ENCODE measurements at places on chromosomes 13 and 19.
A peak's percentile ranks its signal among the peaks of the same experiment; 100 is the strongest.

- DNase-seq = no peak
These were observed 14.7 kb upstream of the SIGLEC6 start for GRCh38 chr19:51546107-51546649.

GRCh38 chr19:1616875-1617274 is 11.6 kb upstream of the UQCR11 start:
- no peak for DNase-seq

GRCh38 chr19:12752056-12752781 is 628 bp downstream of the BEST2 start:
- no peak for DNase-seq

DNA sequence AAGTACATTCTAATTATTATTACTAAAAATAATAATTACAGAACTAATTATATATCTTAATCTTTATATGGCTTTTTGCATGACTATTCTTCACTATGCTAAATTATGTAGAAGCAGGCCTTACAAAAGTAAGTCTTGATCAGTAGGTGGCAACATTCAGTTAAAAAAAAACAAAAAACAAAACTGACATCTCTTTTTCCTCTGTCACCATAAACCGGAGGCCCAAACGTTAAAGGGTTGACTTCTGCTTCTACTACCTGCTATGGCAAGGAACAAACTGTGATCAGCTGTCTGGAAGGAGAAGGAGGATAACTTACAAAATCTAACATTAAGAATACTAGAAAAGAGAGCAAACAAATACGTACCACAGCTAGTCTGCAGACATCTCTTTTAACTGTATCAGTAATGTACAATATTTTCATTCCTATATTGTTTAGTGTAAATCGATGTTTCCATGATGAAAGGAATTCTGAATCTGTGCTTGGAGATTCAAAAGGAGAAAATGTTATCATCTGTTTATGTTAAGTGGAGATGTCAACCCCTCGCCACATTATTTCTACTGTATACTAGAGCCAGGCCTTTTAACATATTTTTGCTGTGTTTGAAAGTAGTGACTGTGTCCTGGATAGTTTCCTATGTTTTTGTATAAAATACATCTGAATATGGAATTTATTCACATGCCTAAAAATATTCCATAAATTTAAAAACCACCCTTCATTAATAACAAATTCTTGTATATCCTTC is 1525.4 kb downstream of the SLITRK1 start:
- DNase-seq = peak; percentile 4

DNA sequence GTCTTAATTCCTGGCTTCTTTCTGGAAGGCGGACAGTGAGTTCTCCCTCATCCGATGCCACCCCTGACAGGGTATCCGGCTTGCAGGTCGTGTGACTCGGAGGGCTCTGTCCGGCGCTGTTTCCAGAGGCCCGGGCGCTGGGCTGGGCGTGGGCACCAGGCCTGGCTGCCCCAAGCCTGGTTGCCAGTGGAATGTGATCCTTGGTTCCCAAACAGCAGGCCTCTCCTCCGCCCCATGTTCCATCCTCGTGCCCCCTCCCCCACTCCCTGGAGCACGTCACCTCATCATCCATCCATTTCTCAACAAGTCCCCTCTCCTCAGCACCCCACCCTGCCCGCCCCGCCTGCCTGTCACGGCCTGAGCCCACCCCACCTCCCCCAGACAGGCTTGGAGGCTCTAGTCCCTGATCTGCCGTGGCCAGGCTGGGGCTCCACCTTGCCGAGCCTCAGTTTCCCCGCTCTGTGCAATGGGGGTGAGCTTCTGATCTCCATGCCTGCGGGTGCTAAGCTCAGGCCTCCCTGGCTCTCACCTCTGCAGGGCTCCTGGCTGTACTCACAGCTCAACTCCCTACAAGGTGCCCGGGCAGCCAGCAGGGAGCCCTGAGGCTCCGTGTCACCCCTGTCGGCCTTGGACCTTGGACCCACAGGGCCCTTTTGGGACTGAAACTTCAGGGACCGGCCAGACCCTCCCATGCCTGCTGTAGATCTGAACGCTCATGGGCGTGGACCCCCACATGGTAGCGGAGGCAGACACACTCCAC is 2.3 kb downstream of the TBXA2R start:
- no peak for DNase-seq

DNA sequence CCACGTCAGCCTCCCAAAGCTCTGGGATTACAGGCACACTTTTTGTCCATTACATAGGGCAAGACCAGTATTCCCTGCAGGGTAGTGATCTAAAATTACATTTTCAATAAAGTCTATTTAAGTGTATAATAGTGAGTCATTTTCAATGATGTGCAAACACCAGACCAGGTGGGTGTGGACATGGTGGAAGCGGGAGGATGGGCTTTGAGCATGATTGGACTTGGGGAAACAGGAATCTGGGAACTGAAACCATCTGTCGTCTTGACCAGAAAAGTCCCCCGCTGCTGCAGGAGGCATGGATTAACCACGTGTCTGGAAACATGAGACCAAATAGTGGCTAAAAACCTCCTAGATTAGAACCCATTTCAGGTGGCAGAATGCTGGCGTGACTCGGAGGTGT is 4.9 kb downstream of the FXYD3 start:
- DNase-seq = peak; percentile 79
